T-helper 1 cell (primary cell): ENCODE measurements at places on chromosomes 5 and 9.

DNA sequence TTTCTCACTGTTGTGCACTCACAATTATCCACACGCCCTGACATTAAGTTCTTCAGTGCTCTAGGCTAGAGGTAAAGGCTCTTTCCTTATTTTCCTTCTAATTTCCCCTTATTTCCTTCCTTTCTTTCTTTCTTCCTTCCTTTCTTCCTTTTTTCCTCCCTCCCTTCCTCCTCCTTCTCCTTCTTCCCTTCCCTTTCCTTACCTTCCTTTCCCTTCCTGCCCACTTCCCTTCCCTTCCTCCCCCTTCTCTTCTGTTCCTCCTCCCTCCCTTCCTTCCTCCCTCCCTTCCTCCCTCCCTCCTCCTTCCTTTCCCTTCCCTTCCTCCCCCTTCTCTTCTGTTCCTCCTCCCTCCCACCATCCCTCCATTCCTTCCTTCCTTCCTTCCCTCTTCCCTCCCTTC, 317.0 kb upstream of the IRX1 start:
- no peak for DNase-seq

- DNase-seq: no peak
Measured at GRCh38 chr9:114518599-114519022, 13.3 kb upstream of the WHRN start.

GRCh38 chr5:157599565-157599964, 24.0 kb upstream of the ADAM19 start:
- peak; percentile 58 for DNase-seq

GRCh38 chr5:81486711-81487110, 92.8 kb upstream of the ACOT12 start:
- no peak for DNase-seq

DNA sequence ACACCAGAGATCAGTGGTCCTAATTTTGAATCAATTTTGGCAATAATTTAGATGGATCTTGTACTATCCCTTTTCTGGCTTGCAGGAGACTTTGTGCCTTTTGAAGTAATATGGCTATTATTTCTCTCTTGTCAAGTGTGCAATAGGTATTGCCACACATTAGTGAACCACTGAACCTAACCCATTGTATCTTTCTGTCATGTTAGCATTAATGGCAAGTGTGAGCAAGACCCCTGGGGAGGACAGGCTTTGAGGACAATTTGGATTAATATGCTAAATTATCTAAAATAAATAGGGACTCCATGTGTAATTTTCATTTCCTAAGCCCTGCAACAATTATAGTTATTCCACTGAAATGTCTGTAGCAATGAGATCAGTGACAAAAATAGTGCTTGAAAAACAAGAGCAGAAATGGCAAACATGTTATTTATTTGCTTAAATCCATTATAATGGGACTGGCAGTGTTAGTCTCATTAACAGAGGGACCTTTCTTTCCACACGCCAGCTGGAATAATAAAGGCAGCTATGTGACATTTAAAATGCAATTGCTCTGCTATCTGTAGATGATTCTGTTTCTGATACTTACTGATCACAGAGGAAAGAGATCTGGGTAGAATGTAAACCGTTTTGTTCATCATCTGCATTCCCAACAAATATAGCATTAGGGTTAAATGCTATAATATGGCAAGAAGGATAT, 753.3 kb upstream of the ZNF608 start:
- no peak for DNase-seq

DNA sequence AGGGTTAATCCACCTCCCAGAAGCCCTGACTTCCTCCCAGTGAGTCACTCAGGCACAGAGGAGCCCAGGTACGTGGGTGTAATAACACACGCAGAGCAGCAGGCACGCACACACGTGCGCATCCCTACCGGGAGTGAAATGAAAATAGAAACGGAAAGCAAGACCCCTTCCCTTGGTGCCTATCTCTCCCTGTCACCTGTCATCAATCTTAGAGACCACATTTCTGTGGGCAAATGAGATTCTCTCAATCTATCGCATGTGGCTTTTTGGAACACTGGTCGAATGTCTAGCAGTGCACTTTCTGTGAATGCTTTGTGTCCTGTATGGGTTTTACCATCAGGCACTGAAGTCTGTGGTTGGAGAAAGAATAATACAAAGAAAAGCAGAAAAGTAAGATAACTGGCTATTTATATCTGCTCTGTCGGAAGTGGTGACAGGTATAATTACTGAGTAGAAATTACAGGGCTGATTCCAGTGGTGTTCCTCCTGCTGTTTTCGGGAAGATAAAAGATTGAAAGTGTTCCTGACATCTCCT, 137.7 kb upstream of the GRIA1 start:
- DNase-seq: no peak

GRCh38 chr5:72244862-72245371, 75.1 kb downstream of the MRPS27 start:
- no peak for DNase-seq

GRCh38 chr9:33461492-33461891, 12.2 kb downstream of the NOL6 start:
- DNase-seq: no peak

GRCh38 chr5:180589771-180590542, 1.3 kb downstream of the SCGB3A1 start:
- DNase-seq: no peak

GRCh38 chr5:1130218-1130946, 18.5 kb upstream of the SLC12A7 start:
- DNase-seq: no peak

DNA sequence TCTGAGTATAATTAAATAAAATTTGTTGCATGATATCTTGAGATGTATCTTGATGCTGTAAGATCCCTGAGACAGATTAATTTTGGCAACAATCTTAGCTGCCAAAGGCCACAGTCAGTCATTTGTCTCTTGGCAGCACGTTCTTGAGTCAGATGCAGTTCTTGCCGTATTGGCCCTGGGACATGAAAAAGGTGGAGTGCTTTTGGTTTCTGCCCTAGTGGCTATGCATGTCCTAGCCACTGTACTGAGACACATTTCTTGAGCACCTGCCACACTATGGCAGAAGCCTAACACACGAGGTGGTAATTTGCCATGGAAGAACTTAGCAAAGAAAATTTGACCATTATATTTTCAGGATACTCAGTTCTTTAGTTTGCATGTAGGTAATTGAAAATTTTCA, 45.0 kb upstream of the PHF2 start:
- no peak for DNase-seq

DNA sequence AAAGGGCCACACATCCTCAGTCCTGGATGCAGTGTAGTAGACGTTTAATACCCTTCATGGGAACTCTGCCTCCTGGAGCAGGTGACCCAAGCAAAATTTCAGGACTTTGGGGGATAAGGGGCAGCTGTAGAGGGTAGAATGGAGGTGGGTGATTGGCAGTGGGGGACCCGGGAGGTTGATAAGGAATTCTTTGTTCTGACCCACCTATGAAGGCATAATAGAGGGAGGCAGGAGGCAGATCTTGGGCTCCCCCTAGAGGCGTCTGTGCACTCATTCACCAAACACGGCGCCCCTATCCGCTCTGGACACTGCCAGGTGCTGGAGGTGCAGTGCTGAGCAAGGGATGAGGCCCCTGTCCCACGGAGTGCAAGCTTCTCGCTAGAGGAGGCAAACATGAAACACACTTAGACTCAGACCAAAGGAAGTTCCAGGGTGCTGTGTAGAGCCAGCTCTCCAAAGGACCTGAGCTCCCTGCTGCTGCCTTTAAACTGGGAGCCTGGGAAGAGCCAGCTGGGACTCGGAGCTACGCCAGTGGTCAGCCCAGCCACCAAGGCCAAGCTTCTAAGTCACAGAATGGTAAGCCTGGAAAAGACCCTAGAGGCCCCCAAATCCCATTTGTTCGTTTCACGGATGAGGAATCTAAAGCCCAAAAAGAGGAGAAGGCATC, 7.7 kb downstream of the IL17B start:
- DNase-seq: peak; percentile 63

DNA sequence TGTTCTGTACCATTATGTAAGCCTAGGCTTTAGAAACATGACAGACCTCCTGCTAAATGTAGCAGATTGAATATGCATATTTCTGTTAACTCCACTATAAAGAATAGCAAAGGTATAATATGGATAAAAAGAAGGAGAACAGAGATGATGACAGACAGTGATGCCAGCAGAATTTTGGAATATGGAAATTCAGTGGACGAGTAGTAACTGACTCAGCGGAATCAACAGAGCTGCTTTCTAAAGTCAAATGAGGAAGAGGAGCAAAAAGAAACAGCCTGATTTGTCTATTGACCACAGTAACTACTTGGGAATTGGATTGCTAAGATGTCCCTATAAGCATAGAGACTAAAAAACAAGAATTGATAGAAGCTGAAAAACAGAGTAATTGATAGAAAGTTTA, 8.0 kb downstream of the GPR21 start:
- no peak for DNase-seq

DNA sequence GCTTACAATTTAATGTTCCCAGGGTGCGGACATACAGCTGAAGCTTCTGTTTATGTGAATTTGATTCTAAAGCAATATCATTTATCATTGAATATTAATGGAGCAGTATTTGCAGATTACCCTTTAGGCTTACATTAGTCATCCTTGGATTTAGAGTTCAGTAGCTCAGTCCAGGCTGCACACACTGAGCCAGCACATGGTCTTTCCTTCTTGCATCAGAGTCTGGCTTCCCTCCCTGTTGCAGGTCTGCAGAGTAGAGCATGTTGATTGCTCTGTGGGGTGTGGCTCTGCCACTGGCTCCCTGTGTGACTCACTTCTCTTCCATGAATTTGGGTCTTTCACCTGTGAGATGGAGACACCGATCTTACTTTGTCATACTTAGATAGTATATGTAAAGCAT, 36.8 kb downstream of the NSG2 start:
- no peak for DNase-seq

DNA sequence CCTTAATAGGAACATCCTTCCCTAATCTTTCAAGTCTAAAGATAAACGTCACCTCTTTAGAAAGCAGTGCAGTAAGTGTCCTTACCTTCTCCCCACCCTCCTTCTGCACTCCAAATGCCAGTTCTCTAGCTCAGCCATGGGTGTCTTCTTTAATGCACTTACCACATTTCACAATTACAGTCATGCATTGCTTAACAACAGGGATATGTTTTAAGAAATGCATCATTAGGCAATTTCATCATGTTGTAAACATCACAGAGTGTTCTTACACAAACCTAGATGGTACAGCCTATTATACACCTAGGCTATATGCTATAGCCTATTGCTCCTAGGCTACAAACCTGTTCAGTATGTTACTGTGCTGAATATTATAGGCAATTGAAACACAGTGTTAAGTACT, 91.2 kb downstream of the RFX3 start:
- no peak for DNase-seq

GRCh38 chr9:36250079-36250478, 8.2 kb downstream of the GNE start:
- DNase-seq: no peak

DNA sequence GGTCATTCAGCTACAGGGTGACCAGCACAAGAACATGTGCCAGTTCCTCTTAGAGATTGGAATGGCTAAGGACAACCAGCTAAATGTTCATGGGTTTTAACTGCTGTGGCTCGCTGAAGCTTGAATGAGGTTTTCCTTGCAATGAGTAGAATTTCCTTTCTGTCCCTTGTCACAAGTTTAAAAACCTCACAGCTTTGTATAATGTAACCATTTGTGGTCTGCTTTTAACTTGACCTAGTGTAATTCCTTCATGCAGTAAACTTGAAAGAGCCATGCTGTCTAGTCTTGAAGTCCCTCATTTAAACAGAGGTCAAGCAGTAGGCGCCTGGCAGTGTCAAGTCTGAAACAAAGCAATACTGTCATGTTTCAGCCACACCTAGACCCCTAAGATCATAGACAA, 181.3 kb upstream of the DMRT1 start:
- DNase-seq: no peak

- no peak for DNase-seq
Measured at GRCh38 chr5:167869125-167869524, 422.3 kb upstream of the WWC1 start.

GRCh38 chr9:135370411-135371375, 108.9 kb upstream of the PPP1R26 start:
- no peak for DNase-seq

DNA sequence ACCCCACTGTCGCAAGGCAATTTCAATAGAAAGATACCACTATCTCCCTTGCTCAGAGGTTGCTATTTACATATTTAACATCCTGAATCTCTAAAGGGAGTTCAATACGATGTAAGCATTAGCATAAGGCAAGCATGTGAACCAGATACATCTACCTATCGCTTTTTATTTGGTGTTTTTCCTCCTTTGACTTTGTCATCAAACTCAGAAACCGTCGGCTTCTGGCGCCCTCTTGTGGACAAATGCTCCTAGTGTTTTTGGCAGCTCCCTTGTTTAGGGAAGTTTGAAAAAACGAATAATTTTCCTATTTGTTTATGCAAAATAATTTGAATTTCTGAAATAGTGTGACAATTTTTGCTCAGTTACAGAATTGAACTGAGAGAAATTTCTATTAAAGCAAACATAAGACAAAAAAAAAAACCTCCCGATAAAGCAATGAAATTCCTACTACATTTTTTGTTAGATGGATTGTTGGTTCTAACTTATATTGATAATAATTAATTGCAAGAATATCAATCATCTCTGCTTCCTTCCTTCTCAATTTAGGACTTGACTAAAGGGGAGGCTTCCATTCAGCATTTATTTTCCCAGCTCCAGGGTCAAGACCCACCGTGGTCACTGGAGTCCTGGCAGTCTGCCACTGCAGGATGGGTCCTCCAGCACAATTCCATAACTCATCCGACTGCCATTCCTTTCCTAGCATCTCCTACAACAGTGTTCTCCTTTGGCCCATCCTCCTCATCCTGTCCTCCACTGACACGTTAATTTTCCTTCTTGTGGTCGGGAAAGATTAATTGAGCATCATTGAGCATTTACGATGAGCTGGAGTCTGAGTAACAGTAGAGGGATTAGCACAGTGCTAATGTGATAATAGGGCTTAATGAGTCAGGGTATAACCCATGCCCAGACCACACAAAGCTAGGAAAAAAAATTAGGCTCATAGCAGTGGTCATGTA, 131.8 kb upstream of the CHD1 start:
- peak; percentile 87 for DNase-seq

GRCh38 chr5:113552137-113552536, 38.6 kb downstream of the YTHDC2 start:
- DNase-seq: no peak

DNA sequence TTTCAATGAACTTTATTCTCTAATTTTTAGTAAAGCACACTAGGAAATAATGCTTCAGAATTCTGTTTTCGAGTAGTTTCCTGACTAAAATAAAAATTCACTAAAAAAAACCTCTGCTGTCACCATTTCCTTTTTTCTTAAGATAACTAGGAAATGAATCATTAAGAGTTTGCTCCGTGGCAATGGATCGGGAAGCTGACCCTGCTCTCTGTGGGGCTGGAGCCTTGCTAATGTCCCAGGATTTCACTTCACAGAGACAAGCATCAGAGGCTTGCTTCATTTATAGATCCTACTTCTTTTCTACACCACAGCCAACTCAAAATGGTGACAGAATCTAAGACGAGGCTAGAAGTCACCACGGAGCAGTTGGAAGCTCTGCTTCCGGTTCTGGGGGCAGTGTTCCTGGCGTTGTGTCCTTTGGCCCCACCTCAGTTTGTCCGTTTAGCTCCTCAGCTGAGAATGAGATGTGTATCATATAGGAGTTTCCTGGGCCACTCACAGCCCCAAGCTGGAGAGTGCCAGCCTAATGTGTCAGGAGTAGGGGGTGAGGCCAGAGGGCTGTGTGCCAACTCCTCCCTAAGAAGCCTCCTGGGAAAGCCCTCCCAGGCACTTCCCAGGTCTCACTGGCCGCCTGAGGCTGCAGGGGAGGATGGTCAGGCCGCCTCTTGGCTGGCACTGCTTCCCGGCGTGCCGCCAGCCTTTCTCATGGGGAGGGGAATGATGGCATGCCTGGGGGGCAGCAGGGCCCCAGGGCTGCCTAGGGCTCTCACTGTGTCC, 19.6 kb downstream of the TENT4A start:
- DNase-seq: no peak
